NAMALWA (cell line): ENCODE measurements at places on chromosomes 4 and X.

GRCh38 chrX:126137899-126138298 is 28.2 kb downstream of the DCAF12L2 start:
- peak; percentile 24 for DNase-seq

- DNase-seq: no peak
These were observed 118.0 kb upstream of the GLRA2 start for GRCh38 chrX:14411326-14411725.

- DNase-seq: no peak
These were observed 48.5 kb downstream of the SLC9A7 start for GRCh38 chrX:46710425-46710824.

GRCh38 chr4:186647821-186648220 is 75.8 kb downstream of the FAT1 start:
- DNase-seq: no peak

DNA sequence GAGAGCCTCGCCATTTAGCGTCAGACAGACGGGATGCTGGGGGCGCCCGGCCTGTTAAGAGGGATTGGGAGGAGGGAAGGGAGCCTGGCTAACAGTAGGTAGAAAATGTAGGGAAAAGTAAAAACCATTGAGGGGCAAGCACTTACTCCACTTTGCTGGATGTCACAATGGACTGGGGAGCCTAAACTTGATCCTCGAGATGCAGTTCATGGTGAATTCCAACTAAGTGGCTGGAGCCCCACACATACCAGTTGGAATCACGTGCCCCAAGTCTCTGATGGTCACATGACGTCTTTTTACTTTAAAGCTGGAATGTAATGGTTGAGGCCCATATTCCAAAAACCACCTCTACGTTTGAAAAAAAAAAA is 1.5 kb downstream of the PLS3 start:
- DNase-seq: no peak

DNA sequence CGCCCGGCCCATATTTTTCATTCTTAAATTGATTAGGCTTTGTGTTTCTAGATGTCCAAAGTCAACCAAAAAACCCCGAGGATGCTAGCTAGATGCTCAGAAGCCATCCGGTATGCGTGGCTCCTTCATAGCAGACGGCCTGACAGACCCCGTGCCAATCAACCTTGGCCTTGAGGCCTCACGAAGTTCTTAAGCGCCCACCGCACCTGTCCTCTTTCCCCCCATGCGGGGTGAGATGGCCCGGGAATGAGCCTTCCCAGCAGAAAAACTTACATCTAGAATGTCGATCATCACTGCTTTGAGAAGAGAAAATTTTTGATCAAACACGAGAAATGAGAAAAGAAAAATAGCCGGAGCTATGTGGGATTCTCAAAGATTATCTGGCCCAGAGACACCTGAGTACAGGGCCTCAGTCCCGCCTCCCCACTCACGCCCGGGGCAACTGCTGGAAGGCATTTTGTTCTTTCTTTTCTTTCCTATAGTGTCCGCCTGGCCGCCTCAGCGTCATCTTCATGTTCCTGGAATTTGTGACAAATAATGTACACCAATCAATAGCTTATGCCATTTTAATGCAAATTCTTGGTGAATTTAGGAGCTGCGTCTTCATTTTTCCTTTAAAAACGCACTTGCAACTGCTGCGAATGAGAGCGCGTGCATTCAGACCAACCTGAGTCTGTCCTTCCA is 1.6 kb upstream of the NAT8L start:
- no peak for DNase-seq

GRCh38 chr4:1907848-1908525 is 36.8 kb downstream of the NSD2 start:
- DNase-seq: no peak

GRCh38 chr4:8332038-8332857 is 62.7 kb downstream of the HTRA3 start:
- DNase-seq: no peak

DNA sequence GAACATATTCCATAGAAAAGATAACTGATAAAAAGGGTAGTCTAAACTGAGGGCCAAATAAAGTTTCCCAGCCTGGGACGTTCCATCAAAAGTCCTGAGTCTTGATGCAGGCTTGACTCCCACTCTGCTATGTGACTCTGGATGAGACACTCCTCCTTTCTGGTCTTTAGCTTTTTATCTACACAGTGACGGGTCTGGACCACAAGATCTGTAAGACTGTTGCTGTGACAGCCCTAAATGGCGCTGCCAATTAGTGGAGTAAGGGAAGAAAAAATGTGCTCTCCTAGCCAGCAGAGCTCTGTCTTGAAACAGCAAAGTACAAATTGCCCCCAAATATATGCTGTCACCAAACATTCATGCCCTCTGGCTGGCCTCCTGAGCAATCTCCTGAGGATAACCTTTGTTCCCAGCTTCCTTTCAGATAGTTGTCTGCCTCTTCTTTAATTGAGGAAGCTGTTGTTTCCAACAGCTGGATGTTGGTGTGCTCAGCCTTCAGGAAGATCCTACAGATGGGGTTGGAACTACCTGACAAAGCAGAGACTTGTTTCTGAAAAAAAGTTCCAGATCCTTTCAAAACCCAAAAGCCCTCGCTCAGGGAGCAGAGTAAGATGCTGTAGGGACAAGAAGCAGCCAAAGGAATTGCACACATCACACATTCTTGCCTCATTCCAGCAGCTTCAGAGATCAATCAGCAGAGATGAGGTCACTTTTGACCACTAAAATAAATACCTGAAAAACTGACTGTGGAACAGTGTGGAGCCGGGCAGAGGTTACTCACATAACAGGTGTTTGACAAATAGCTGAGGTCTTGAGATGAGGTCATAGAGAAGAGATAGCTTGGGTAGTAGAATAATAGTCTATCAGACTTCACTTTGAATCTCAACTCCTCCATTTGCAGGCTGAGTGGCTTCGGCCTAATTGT is 383.4 kb upstream of the FGF13 start:
- no peak for DNase-seq

GRCh38 chr4:162959046-162959445 is 207.6 kb downstream of the NAF1 start:
- peak; percentile 26 for DNase-seq

GRCh38 chrX:1614927-1615326 is at the start of gene ASMT:
ASMT (plus strand) TSS chrX:1615059; CDS start chrX:1615200, 141 bp downstream.
- no peak for DNase-seq

GRCh38 chrX:41733939-41734338 is 10.0 kb downstream of the GPR82 start:
- DNase-seq: peak; percentile 66

DNA sequence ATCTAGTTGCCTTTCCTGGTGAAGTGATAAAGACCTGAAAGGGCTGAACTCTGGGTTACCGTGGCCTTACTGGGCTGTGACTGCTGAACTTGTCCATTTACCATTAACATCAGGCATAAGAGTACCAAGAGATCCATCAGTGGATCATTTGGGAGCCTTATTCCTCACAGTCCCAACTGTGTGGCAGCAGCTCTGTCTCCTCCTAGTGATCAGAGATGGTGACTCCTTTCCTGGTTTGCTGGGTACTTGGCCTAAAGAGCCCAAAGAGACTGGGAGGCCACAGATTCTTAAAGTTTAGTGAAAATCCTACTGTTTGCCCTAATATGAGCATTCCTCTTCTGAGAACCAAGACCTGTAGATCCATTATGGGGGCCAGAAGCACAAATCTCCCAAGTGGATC is 56.3 kb upstream of the ATP6AP2 start:
- no peak for DNase-seq

DNA sequence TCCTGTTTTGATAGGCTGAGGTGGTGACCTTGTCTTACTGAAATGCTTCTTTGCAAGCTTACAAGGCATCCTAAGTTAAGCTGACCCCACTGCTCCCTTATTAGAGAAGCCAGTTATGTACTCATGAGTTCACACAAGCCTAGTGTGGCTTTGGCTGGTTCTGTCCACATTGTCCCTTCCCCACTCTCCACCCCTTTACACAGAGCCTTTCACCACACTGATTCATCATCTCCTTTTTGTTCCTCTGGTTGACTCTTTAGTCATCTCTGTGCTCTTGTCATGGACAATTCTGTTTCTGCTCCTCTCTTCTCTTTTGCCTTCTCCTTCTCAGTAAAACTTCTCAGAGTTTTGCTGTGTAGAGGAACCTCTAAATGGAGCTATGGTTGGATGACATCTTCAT is 4.9 kb downstream of the CHRNA9 start:
- DNase-seq: no peak

- no peak for DNase-seq
These were observed 73.1 kb downstream of the PALLD start for GRCh38 chr4:168569931-168570276.

DNA sequence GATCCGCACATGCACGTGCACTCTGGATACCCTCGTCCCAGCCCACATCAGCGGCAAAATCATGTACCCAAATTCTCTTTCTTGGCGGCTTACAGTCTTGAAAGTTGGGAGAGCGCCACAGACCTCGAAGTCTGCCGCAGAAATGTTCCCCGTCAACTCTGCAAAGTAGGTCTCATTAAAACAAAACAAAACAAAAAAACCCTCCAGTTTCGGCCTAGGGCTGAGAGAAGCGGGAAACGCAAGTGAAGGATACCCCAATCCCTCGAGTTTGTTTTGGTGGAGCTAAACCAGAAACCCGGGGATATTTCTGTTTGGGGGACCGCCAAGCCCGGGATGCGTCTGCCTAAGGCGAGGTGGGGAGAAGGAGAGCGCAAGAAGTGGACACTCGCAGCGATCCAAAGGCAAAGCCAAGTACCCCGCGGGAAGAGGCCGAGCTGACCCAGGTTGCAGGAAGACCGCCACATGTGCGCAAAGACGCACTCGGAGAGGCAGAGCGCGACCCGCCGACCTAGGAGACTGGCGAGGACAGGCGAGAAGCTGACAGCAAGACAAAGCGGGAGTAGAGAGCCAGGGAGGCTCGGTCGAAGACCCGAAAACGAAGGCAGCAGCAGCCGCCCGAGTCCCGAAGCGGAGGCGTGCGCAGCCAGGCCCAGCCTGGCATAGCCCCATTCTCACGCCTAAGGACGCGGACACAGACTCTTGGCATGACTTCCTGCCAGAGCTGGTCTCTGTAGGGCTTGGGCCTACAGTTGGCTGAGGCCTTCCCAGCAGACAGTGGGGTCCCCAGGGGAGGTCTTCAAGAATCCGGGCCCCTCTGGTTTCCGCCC is 49.6 kb upstream of the BCOR start:
- DNase-seq: no peak
